ENCODE measurements at places on chromosomes 3 and 15.
A peak's percentile ranks its signal among the peaks of the same experiment; 100 is the strongest.

GRCh38 chr3:154598166-154598565 is 168.2 kb upstream of the GPR149 start:
- no peaks in the 10 kb centered on the region for H3K27me3 ChIP-seq
- no peaks in the 10 kb centered on the region for H3K4me1 ChIP-seq
- no peak overlapping the region for H3K27ac ChIP-seq
- no peak for DNase-seq

DNA sequence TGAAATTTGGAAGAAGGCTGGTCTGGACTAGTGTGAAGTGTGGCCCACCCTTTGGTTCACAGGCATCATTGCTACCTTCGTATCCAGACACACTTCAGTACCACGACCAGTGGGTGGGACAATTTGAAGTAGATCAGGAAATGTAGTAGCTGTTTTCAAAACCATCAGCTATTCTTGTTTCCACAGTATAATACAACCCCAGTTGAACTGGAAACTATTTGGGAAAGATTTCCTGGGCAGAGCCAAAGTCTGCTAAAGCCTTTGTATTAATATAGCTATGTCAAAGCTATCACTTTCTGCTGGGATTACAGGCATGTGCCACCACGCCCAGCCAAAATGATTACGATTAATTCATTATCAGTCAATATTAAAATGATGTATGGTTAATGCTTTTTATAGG is 298.8 kb upstream of the RASGRP1 start:
- no peak overlapping the region for H3K4me3 ChIP-seq
- peaks cover 5% of the 10 kb centered on the region for H3K27me3 ChIP-seq
- no peak overlapping the region for H3K27ac ChIP-seq

DNA sequence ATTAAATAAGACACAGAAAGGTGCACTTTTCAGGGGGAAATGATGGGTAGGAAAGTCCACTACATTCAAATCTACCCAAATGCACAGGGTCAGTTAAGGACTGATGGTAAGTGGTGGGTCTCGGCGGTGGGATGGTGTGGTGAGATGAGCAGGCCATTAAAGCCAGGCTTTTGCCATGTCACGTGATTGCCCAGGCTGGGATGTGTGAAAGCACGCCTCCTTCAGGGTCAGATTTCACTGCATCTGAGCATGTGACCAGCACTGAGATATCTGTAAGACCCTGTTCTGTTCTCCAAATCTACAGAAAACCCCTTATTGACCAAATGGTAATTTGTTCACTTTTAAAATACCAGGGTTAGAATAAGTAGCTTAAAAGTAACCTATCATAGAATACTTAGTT is 301.5 kb downstream of the MEX3B start:
- no peak for DNase-seq
- no peaks in the 10 kb centered on the region for H3K27me3 ChIP-seq
- no peaks in the 10 kb centered on the region for H3K4me1 ChIP-seq

- peaks cover 36% of the 10 kb centered on the region for H3K4me1 ChIP-seq
- H3K27me3 ChIP-seq: no peaks in the 10 kb centered on the region
- DNase-seq: no peak
- peak overlapping the region; percentile 97 for H3K27ac ChIP-seq
- H3K36me3 ChIP-seq: peaks cover 8% of the 10 kb centered on the region
These were observed 774 bp upstream of the CNOT10 start for GRCh38 chr3:32684029-32684799.

- H3K4me3 ChIP-seq: no peak overlapping the region
- H3K27ac ChIP-seq: no peak overlapping the region
- no peaks in the 10 kb centered on the region for H3K27me3 ChIP-seq
These were observed 187.4 kb upstream of the SLC2A2 start for GRCh38 chr3:171213907-171214306.

DNA sequence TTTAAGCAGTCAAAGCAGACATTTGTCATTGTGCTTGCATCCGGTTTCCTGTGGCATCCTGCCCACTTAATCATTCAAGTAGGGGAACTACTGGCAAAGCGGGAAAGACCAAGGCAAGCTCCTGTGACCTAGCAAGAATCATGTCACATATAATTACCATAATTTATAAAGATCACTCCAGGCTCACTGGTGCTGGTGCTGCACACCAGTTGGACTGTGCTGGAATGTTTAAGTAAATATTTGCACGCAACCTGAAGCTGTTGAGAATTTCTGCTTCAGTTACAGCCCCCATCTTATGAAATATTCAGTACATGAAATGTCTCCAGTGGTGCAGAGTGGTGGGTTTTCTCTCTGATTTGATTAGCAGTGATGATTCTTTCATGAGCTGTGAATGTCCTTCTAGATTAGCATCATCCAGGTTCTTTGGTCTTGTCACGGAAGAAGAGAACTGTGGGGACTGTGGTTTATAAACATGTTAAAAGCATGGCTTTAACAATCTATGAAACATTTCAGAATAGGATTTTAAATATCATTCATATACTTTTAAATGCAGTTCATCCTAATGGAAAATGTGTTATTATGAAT is 621.3 kb upstream of the EPHA6 start:
- no peaks in the 10 kb centered on the region for H3K27me3 ChIP-seq
- no peak overlapping the region for H3K27ac ChIP-seq
- H3K36me3 ChIP-seq: no peaks in the 10 kb centered on the region
- no peak overlapping the region for H3K4me3 ChIP-seq
- H3K4me1 ChIP-seq: no peaks in the 10 kb centered on the region

GRCh38 chr15:31326875-31327668 is 437 bp downstream of the KLF13 start:
- H3K4me3 ChIP-seq: peak overlapping the region; percentile 100
- H3K27ac ChIP-seq: no peak overlapping the region
- H3K27me3 ChIP-seq: no peaks in the 10 kb centered on the region
- peaks cover 73% of the 10 kb centered on the region for H3K4me1 ChIP-seq

DNA sequence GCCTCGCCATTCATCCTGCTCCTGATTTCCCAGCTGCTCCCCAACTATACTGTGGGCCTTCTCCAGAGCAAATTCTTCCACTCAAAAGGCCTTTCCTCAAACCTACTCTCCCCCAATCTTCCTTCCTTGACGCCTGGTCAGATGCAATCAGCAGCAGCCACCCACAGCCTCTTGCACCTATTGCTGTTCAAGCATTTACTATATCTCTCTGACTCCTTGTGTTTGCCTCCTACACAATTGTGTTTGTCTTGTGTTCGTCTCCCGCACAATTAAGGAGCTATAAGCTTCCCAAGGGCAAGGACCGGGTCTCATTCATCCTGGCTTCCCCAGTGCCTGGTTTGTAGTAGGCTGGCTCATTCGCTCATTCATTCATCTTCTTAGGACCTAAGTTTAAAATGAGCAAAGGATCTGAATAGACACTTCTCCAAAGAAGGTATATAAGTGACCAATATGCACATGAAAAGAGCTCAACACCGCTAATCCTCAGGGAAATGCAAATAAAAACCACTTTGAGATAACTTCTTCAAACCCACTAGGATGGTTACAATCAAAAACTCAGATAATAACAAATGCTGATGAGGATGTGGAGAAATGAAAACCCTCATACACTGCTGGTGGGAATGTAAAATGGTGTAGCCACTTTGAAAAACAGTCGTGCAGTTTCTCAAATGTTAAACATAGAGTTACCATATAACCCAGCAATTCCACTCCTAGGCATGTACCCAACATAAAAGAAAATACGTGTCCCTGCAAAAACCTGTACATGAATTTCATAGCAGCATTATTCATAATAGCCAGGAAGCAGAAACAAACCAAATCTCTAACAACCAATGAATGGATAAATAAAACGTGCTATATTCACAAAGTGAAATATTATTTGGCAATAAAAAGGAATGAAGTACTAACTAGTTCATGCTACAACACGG is 31.0 kb downstream of the MEGF11 start:
- H3K4me1 ChIP-seq: no peaks in the 10 kb centered on the region
- no peak overlapping the region for H3K27ac ChIP-seq
- no peak overlapping the region for H3K4me3 ChIP-seq
- H3K27me3 ChIP-seq: peaks cover 7% of the 10 kb centered on the region

GRCh38 chr3:5917932-5918331 is 730.4 kb downstream of the EDEM1 start:
- no peaks in the 10 kb centered on the region for H3K4me1 ChIP-seq
- H3K27me3 ChIP-seq: no peaks in the 10 kb centered on the region

DNA sequence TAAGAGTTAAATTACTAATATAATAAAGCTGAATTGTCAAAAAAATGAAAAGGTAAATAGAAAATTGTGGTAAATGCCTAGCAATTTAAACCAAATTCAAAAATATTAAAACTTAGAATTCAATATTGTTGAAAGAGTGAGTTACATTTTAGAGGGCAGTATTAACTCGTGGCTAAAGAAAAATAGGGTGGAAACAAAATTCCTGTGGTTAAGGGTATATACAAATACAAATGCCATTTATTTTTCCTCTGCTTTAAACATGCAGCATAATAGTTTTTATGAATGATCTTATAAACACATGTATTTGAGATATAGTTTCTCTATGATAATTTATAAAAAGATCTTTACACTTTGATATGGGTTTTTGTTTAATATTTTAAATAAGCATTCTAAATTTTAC is 79.0 kb downstream of the NEDD4 start:
- DNase-seq: no peak
- no peaks in the 10 kb centered on the region for H3K27me3 ChIP-seq
- no peak overlapping the region for H3K4me3 ChIP-seq
- H3K36me3 ChIP-seq: no peaks in the 10 kb centered on the region
- no peaks in the 10 kb centered on the region for H3K4me1 ChIP-seq

GRCh38 chr3:126999383-126999782 is 16.5 kb downstream of the PLXNA1 start:
- no peaks in the 10 kb centered on the region for H3K36me3 ChIP-seq
- no peak for DNase-seq
- no peaks in the 10 kb centered on the region for H3K4me1 ChIP-seq
- H3K4me3 ChIP-seq: no peak overlapping the region

GRCh38 chr3:172185907-172186306 is 146.5 kb downstream of the FNDC3B start:
- DNase-seq: no peak
- no peak overlapping the region for H3K4me3 ChIP-seq
- H3K27me3 ChIP-seq: no peaks in the 10 kb centered on the region

DNA sequence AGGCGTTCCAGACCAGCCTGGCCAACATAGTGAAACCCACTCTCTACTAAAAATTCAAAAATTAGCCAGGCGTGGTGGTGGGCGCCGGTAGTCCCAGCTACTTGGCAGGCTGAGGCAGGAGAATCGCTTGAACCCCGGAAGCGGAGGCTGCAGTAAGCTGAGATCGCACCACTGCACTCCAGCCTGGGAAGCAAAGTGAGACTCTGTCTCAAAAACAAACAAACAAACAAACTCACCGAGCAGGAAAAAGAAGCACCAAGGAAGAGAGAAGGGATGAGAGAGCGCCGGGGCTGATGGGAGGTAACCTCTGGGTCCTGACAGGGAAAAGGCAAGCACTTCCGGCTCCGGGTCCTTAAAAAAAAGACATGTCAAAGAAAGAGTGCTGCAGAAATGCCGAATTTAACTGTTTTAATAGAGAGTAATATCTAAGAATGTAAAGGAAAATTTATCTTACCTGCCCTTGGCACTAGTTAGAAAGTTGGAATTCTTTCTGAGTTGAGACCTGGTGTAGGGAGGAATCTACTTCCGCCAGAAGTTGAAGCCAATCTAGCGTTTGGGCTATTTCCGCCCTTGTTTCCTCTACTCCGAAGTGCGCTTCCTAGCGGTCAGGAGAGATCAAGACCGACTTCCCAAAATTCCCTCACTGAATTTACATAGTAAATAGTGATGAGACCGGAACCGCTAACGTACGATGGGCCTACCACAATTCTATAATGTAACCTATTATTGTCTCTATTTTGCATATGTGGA is 29.1 kb downstream of the EFCAB12 start:
- H3K4me1 ChIP-seq: peaks cover 24% of the 10 kb centered on the region
- H3K27me3 ChIP-seq: no peaks in the 10 kb centered on the region
- H3K4me3 ChIP-seq: peak overlapping the region; percentile 91
- no peaks in the 10 kb centered on the region for H3K36me3 ChIP-seq
- DNase-seq: peak; percentile 88

DNA sequence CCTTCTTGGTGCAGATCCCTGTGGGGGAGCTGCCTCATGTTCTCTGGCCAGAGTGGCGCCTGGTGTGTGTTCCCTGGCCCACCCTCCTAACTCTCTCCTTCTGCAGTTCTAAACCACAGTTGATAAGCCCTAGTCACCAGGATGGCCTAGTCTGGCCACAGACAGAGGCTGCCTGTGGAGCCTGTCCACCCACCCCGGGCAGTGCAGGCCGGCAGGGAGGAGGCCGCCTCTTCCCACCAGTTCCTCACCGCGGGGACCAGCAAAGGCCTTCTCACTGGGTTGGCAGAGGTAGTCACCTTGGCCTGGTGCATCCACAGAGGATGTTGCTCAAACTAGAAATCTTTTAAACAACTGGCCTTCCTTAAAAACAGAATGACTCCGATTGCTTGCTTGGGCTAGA is 276.4 kb upstream of the TTC14 start:
- no peak overlapping the region for H3K27ac ChIP-seq
- no peaks in the 10 kb centered on the region for H3K4me1 ChIP-seq
- no peak for DNase-seq
- no peak overlapping the region for H3K4me3 ChIP-seq

- H3K4me3 ChIP-seq: no peak overlapping the region
- H3K27me3 ChIP-seq: peaks cover 32% of the 10 kb centered on the region
- H3K4me1 ChIP-seq: peaks cover 2% of the 10 kb centered on the region
- no peak for DNase-seq
These were observed 43.4 kb downstream of the FBXO22 start for GRCh38 chr15:75947092-75947491.

DNA sequence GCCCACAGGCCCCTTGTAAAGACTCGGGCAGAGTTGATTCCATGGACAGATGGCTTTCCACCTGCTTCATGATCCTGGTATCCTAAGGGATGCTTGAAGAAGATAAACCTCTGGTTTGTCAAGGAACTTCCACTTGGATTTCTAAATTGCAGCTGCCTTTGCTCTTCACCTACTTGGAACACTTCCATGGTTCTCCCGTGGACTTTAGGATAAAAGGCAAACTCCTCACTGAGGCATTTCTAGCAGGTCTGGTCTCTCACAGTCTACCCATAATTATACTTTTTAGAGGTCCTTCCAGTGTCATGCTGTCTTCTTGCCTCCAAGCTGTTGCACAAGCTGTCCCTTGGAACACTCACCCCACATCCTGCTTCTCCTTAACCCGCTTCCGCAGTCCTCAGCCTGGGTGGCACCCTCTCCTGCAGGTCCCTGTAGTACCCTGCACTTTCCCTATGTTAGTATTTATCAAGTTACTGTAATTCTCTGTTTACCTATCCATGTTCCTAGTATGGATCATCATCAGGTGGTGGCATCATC is 12.7 kb downstream of the TLNRD1 start:
- DNase-seq: no peak
- peaks cover 25% of the 10 kb centered on the region for H3K4me1 ChIP-seq
- no peaks in the 10 kb centered on the region for H3K27me3 ChIP-seq
